ENCODE measurements at places on chromosomes 11 and 22.

DNA sequence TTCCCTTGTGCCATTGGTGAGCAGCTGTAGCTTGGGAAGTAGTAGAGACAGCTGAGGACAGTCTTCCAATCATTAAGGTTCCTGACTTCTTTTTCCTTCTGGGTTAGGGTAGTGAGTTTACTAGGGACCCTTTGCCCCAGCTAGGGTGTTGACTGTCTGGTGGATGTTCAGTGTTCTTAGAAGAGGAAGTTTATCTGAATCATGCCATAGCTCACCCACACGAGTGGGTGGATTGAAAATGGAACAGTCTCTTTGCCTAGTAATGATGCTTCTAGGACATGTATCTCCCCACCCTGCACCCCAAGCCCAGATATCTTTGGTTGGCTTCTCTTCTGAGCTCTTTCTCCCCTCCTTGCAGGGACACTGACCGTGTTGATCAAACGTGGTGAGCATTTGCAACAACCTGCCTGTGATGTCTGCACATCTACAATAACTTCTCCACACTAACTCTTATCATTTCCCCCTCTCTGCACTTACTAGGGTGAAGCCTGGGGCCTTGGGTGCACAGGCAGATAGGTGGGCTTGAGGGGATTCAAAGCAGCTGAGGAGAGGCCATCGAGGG is 57.1 kb upstream of the HORMAD2 start:
- DNase-seq, result no peak

DNA sequence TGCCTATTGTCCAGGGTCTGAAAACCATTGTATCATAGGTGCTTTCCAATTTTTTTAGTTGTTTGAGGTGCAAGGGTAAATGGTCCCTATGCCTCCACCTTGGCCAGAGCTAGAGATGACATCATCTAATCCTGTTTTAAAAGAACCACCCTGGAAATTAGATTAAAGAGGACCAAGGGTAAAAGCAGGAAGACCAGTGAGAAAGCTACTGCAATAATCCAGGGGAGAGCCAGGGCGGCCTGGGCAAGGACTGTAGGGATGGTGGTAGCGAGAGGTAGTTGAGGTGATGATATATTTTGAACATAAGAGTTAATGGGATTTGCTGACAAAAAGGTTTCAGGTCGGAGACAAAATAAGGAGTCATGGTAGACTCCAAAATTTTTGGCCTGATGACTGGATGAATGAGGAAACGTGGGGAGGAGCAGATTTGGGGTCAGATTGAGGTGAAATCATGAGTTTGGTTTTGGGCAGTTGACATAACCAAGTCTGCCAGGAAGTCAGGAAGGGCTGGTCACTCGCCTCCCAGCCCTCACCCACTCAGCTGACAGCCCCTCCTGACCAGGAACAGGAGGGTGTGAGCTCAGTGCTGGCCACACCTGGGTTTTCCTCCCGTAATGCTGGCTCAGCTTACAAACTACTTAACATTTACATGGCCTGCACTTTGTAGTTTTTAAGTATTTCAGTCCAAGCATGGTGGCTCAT is 23.0 kb downstream of the SCN4B start:
- DNase-seq, result no peak

GRCh38 chr11:12829540-12830314 is 155.5 kb downstream of the TEAD1 start:
- no peak for DNase-seq

DNA sequence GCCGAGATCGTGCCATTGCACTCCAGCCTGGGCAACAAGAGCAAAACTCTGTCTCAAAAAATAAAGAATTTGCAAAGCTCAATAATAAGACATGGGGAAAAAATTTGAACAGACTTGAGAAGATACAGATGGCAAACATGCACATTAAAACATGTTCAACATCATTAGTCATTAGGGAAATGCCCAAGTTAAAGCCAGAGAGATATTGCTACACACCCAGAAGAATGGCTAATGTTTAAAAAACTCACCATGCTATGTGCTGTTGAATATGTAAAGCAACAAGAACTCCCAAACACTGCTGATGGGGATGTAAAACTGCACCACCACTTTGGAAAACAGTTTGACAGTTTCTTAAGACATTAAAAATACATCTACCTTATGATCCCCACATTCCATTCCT is 12.6 kb downstream of the LRRC75B start:
- DNase-seq, result no peak

- no peak for DNase-seq
Observed at GRCh38 chr11:126189109-126189929, 22.1 kb downstream of the RPUSD4 start.

DNA sequence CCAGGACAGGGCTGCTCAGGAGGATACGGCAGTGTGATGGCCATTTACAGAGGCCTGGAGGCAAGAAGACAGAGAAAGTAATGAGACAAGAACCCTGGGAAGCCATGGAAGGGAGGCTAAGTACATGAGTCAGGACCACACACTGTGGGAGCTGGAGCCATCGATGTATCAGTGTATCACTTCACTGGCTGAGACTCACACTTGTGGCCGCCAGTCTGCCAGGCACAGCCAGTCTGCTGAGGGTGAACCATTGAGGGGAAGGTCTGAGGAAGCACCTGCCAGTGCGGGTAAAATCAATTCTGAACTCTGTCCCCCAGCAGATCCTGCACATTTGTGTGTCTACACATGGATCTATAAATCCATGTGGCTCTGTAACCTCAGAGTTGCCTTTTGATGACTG is 195.6 kb downstream of the GRIK4 start:
- no peak for DNase-seq

GRCh38 chr11:63761931-63762653 is 6.5 kb downstream of the ZFTA start:
- no peak for DNase-seq

DNA sequence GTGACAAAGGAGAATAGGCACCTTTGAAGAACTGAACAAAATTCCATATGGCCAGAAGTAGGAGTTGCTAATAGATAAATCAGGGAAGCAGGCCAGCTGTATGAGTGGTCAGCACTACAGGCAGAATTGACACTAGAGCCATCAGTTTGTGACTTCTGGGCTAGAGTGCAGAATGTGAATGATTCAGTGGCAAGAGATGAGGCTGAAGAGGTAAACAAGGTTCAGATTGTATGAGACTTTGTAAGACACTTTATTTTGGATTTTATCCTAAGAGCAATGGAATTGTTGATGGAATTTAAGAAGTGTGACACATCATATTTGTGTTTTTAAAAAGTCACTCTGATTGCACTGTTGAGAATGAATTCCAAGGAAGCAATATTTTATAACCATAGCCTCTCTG is 12.9 kb downstream of the BIRC3 start:
- DNase-seq, result no peak

GRCh38 chr11:11095831-11096723 is 238.2 kb upstream of the ZBED5 start:
- DNase-seq, result no peak

DNA sequence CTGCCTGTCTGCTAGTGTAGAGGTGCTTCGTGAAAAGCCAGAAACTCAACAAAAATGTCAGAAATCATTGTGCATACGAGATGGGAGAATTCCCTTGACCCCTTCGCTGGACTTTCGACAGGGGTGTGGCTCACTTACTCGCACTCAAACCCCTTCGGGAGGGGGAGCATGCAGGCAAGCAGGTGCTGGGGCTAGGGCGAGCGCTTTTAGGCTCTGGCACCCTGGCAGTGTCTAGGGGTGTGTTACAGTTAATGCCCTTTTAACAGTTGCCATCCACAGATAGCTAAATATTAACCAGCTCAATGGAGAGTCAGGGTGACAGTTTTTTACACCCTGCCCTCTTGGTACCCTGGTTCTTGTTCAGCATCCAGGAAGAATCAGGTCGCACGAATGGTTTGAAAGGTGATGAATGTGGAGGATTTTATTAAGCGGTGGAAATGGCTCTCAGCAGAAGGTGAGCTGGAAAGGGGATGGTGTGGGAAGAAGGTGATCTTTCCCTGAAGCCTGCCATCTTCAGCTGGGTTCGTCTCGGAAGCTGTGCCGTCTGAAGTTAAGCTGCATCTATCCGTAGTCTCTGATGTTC is 59.6 kb upstream of the SHANK2 start:
- no peak for DNase-seq

- DNase-seq, result no peak
Observed at GRCh38 chr22:40768206-40768605, 50.9 kb downstream of the SLC25A17 start.

- DNase-seq, result no peak
Observed at GRCh38 chr11:46281371-46281831, 3.9 kb downstream of the CREB3L1 start.

- peak; percentile 43 for DNase-seq
Observed at GRCh38 chr22:40107851-40108378, 69.8 kb upstream of the TNRC6B start.

- DNase-seq, result no peak
Observed at GRCh38 chr11:88424881-88425280, 87.3 kb upstream of the CTSC start.

DNA sequence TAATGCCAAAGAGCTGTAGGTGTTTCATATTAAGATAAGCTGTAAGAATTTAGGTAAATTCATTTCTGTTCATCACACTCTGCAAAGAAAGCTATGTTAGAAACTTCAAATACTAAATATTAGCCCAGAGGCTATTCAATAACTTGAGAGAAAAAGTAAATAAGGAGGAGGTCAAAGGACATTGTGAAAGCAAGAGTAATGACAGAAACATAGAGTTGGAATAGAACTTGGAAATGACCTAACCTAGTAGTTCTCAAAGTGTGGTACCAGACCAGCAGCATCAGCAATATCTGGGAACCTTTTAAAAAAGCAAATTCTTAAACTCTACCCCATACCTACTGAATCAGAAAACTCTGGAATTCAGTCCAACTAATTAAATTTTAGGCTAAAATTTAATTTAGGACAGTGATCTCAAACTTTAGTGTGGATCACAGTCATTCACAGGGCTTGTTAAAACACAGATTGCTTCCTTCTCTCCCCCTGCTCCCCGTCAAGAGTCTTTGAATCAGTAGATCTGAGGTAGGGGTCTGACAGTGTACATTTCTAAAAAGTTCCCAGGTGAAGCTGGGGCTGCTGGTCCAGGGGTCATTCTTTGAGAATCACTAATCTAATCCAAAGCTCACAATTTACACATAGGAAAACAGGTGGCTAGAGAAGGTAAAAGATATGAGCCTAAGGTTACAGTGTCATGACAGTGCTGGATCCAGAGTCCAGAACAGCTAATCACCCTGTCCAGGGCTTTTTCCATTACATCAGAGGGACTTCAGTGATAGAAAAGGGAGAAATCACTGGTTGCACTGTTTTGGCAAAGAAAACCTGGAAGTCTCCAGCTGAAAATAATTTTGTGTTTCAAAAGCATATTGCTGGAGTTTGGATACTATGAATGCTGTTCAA is 241.1 kb downstream of the SOX6 start:
- no peak for DNase-seq

GRCh38 chr22:30823015-30823370 is 128.3 kb downstream of the OSBP2 start:
- DNase-seq, result no peak
